NCI-H1930 (cell line): ENCODE measurements at places on chromosomes 7 and 10.

DNA sequence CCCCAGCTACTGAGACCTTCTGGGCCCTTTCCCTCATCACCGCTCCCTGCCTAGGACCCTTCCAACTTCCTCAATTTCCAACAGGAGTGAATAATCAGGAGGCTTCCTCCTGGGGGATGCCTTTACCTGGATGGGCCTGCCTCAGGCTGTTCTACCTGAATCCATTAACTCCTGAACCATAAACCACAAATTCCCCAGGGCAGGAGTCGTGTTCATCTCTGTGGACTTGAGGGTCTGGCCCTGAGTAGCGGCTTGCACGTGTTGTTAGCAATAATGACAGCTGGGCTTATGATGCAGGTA lies 105.1 kb upstream of the GPR26 start:
- no peak for DNase-seq

GRCh38 chr10:58565271-58565670 lies 52.6 kb downstream of the BICC1 start:
- DNase-seq = no peak

DNA sequence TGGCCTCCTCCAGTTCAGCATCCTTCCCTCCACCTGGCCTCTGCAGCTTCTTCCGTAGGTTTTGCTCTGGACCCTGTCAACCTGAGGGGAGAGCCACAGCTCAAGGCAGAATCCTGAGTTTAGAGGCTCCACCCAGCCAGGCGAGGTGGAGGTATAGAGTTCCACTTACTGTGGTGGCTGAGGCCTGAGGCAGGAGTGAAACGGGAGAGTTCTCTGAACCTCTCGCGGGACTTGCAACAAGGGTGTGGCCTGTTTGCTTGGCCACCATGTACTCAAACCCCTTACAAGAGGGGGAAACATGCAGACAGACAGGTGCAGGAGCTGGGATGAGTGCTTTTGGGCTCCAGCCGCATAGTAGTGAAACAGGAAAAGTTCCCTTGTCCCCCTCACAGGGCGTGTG lies 154.0 kb upstream of the C7orf33 start:
- no peak for DNase-seq

GRCh38 chr10:99339563-99340047 lies 10.4 kb downstream of the CNNM1 start:
- DNase-seq = no peak

DNA sequence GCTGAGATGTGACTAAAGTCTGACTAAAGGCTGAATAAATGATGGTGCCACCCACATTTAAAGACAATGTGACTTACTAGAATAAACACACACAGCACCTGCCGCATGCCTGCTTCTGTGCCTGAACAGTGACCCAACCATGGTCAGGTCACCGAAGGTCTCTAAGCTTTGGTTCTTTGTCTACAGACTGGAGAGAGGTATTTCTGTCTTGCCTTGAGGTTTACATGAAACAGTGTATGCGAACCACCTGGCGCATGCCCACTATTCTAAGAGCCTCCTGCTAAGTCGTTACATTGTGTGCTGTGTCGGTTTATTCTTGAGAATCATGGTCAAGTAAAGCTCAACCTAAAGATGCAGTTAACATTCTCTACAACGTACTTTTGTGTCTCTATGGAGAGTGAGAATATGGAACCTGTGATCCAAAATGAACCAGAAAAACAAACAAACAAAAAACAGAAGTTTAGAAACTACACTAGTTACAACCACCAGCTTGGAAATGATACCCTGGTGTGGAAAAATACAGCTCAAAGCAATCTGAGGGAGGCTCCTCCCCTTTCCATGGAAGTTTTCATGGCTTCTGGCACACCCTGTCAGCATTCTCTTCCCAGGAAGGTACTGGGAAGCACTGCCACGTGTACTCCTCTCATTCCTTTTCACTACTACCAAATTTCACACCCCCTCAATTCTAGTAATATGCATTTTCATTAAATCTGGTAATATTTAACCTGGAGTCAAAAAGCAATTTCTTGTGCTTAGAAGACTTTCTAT lies 40.0 kb downstream of the VOPP1 start:
- DNase-seq = no peak

GRCh38 chr10:25758041-25758457 lies 176.0 kb upstream of the MYO3A start:
- DNase-seq = peak; percentile 4

DNA sequence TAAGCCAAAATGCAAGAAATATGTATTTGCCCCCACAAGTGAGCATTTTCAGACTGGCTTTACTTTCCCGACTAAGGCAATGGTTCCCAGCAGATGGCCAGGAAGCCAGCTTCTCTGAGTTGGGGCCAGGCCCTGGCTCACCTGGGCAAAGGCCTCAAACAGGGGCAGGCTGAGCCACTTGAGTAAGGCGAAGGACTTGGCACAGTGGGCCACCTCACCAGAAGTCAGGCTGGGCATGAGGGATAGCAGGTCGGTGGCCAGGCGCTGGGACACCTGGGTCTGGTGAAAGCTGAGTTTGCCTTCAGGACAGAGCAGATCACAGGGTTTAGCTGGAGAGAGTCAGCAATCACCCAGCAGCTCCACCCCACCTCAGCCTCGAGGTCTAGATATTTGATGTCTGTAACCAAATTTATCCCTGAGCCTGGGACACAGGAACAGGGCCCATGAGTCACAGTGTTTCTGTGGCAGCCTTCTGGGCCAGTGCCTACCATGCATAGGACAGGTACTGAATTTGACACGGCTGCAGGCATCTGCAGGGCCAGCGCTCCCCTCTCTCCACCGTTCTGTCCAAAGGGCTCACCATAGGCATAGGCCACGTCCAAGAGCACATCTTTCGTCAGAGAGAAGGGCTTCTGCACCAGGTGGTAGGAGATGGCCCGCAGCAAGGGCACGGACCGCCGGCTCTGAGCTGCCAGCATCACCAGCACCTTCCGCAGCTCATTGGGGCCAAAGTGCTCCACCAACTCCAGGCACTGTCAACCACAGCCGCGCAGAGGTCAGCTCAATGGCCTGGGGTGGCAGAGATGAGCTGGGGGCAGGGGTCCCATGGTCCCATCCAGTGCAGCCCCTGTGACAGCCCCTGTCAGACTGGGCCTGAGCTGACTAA lies 7.3 kb downstream of the TBRG4 start:
- no peak for DNase-seq

DNA sequence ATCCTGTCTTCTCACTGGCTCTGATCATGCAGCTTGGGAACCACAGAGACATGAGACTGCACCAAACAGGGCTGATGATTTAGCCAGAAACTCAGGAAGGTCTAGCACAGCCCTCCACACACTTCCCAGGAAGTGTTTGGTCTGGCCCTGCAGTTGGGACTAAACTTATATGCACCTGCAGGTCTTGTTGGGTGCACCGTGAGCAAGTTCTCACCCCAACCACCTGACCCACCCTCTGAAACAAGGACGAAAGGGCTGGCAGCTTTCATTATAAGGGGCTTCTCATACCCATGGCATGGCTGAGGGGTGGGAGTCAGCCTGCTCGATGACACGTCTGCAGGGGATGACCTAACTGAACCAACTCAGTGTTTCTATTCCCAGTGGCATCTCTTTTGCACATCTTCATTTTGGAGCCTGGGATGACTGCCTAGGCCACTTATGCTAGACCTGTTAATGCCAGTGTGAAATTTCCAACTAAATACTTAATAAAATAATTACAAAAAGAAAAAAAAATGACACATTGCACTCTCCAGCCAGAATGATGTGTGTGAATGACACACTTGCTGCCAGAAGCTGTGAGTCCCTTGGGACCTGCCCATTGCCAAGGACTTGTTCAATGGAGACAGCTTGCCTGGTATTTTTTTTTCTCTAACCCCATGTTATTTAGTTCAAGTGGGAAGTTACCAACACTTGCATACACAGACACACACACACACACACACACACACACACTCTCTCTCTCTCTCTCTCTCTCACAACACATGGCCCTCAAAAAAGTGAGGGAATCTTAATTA lies 102.6 kb downstream of the NEURL1 start:
- DNase-seq = no peak

- DNase-seq = peak; percentile 24
Measured at GRCh38 chr7:13949445-13949844, 40.0 kb downstream of the ETV1 start.

GRCh38 chr10:132701846-132702190 lies 84.1 kb downstream of the NKX6-2 start:
- no peak for DNase-seq

DNA sequence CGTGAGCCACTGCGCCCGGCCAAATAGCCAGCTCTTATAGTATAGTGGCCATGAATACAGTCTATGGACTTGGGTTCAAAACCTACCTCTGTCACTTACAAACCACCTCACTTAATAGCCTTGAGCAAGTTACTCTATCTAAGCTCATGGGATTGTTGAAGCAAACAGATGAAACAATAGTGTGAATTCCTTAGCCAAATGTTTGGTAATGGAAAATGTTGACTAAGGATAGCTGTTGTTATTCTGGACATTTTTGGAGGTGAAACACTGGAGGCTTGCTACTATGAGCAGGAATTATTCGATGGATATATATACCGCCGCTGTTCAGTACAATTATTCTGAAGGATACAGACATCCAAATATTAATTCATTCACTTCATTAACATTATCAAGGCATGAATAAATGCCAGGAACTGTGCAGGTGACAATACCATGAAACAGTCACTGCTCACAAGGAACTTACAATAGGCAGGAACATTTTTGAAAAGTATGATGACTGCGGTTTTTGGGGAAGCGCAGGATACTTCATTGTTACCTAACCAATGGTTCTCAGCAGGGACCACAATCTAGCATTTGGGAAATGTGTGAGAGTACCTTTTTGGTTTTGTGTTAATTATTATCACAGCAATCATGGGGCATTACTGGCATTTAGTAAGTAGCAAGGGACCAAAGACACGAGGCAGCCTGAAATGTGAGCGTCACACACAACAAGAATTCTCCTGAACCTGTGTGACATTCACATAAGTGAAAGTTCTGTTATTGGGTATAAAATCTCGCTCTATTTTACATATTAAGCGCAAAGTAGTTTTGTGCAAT lies 55.7 kb downstream of the CUBN start:
- no peak for DNase-seq
